ENCODE measurements at places on chromosomes 6 and 20.

- DNase-seq, result no peak
These were observed 102.9 kb downstream of the ADGRG6 start for GRCh38 chr6:142404751-142405150.

DNA sequence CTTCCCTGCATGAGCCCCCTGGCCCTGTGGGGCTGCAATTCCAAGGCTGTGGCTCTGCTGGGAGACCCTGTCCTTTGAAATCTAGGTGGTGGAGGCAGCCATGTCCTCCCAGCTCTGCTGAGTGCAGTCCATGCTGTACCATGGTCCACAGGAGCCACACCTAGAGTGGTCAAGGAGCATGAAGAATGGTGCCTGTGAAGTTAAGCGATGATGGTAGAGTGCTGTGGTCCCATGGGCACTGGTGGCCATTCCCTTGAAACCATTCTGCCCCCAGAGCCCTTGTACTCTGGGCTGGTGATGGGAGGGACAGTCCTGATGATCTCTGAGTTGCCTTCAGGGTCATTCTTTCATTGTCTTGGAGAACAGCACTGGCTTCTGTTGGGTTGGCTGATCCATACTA, 55.3 kb downstream of the EFCAB8 start:
- no peak for DNase-seq

GRCh38 chr6:10154251-10154650, 260.6 kb downstream of the TFAP2A start:
- no peak for DNase-seq

GRCh38 chr6:20811109-20811761, 277.0 kb downstream of the CDKAL1 start:
- DNase-seq, result no peak

- DNase-seq, result no peak
These were observed 26.2 kb upstream of the MICB start for GRCh38 chr6:31471711-31472110.

DNA sequence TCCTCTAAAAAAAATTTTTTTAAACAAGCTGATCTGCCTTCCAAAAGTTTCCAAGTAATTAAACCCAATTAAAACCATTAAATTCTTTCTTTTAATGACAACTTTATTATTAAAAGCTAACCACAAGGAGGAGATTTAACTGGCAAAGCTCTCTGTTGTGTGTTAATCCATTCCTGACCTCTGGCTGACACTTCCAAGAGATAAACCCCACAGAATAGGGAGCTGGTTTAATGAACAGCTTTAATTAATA, 230.8 kb downstream of the EYA2 start:
- no peak for DNase-seq

DNA sequence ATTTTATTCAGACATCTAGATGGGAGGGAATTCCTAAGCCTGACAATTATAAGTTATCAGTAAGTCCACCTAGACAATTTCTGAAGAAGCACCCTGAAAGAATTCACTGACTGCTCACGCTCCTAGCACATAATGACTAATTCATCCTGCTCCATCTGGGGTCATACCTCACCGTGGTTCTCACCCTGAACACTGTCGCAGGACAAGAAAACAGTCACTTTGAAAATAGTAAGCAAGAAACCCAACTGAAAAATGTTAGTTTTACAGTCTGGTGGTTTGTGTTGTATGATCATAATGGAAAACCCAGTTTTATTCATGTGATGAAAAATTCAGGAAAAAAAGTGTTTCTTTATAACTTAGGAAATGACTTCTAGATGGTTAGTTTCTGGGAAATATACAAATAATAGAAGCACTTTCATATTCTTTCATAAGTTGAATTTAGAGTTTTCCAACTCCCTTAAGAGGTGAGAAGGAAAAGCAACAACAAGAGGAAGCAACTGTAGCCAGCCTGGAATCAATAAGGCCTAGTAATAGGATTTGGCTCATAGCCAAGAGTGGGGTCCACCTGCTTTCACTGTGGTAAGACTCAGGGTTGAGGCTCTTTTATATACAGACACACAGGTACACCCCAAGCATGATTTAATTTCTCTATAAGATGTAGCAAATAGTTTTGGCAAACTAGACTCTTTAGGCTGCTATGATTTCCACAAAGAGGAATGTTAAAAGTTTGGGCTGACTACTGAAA, 94.1 kb downstream of the HIVEP2 start:
- no peak for DNase-seq
